ENCODE measurements at places on chromosomes 5 and 9. TPM values are rescaled to one million over a fixed set of nuclear protein-coding genes. Genes with fewer than 3 reads are reported as not detected.

The SYK gene
- 64.5 TPM for total RNA-seq

- no peak for DNase-seq
Measured at GRCh38 chr9:113953531-113953930, 77.4 kb downstream of the ZNF618 start.

The TAS2R1 gene
- total RNA-seq: not detected

DNA sequence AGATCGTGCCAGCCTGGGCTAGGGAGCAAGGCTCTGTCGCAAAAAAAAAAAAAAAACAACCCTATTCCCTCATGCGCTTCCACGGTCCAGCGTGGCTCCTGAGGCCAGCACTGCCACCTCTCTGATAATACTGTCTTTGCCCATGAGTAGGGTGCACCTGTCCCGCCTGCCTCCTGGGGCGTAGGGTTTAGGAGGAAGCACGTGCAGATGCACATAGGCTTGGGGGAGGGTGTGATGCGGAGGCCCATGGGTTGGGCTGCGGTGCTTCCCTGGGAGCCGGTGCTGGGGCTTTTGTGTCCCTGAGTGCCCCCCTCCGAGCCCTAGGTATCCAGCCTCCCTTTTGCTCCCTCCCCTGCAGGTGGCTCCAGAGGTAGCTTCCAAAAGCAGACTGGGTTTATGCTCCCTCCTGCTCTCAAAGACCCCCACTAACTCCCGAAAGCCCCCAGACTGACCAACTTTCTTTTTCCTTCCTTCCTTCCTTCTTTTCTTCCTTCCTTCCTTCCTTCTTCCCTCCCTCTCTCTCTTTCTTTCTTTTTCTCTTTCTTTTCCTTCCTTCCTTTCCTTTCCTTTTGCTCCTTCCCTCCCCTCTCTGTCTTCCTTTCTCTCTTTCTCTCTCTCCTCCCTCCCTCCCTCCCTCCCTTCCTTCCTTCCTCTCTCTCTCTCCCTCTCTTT lies 12.8 kb downstream of the FGFR4 start:
- no peak for DNase-seq

The OR1B1 gene
- not detected for total RNA-seq

The MTRR gene
- 45.7 TPM for total RNA-seq

All from Peyer's patch (tissue), 4 donors.